Activated CD8-positive, alpha-beta T cell treated with anti-CD3 and anti-CD28 coated beads, Interleukin-2, amount 10 ng/mL, durations not matched to agents 7 days and 5 days (primary cell): ENCODE measurements at places on chromosomes 7 and 10. TPM values are rescaled to one million over a fixed set of nuclear protein-coding genes. Genes with fewer than 3 reads are reported as not detected.
A peak's percentile ranks its signal among the peaks of the same experiment; 100 is the strongest.

- H3K4me1 ChIP-seq: peaks cover 5% of the 10 kb centered on the region
- no peak overlapping the region for H3K27ac ChIP-seq
- H3K36me3 ChIP-seq: no peaks in the 10 kb centered on the region
- no peaks in the 10 kb centered on the region for H3K27me3 ChIP-seq
- H3K4me3 ChIP-seq: no peak overlapping the region
- no peak for DNase-seq
These were observed 180.5 kb downstream of the SUGCT start for GRCh38 chr7:40315277-40315676.

GRCh38 chr10:97911217-97911616 lies 61.6 kb downstream of the GOLGA7B start:
- DNase-seq: no peak
- H3K27me3 ChIP-seq: peaks cover 2% of the 10 kb centered on the region
- no peaks in the 10 kb centered on the region for H3K36me3 ChIP-seq
- no peak overlapping the region for H3K4me3 ChIP-seq
- H3K27ac ChIP-seq: no peak overlapping the region
- no peaks in the 10 kb centered on the region for H3K4me1 ChIP-seq

DNA sequence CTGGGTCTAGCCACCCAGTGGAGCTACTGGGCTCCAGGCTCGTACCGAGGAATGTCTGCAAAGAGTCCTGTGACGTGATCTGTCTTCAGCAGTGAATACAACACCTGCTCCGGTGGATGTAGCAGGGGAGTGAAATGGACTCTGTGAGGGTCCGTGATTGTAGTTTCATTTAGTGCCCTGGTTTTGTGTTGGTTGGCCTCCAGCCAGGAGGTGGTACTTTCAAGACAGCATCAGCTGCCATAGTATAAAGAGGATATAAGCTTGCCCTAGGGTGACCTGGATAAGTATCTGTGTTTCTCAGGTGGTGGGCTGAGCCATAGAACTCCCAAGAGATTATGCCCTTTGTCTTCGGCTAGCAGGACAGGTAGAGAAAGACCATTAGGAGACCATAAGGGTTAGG lies 24.6 kb upstream of the WNT2 start:
- H3K4me3 ChIP-seq: no peak overlapping the region
- H3K27me3 ChIP-seq: no peaks in the 10 kb centered on the region
- no peaks in the 10 kb centered on the region for H3K4me1 ChIP-seq
- H3K27ac ChIP-seq: no peak overlapping the region
- no peaks in the 10 kb centered on the region for H3K36me3 ChIP-seq
- DNase-seq: no peak

GRCh38 chr7:117119192-117119924 lies 166.1 kb downstream of the ST7 start:
- peak; percentile 83 for DNase-seq
- H3K27ac ChIP-seq: no peak overlapping the region
- no peak overlapping the region for H3K4me3 ChIP-seq

- no peaks in the 10 kb centered on the region for H3K27me3 ChIP-seq
- no peak for DNase-seq
- H3K36me3 ChIP-seq: no peaks in the 10 kb centered on the region
These were observed 266.6 kb downstream of the DGKB start for GRCh38 chr7:14635955-14636354.

DNA sequence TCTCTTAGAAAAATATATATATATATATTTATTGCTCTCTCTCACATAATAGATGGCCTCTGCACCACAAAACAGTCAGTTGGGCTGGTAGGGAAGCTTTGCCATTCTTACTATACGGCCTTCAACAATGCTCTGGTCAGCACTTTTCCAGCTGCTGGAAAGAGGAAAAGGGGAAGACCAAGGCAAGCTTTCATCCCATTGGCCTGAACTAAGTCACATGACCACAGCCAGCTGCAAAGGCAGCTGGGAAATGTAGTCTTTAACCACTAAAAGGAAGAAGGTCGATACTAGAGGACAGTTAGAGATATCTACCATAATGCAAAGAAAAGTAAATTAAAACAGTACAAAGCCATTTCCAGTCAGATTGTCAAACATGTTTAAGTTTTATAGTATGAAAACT lies 58.4 kb upstream of the MACROH2A2 start:
- no peaks in the 10 kb centered on the region for H3K36me3 ChIP-seq
- H3K4me1 ChIP-seq: no peaks in the 10 kb centered on the region
- no peak for DNase-seq
- H3K27me3 ChIP-seq: peaks cover 20% of the 10 kb centered on the region

GRCh38 chr7:135842446-135843179 lies 94.0 kb upstream of the FAM180A start:
- H3K27ac ChIP-seq: no peak overlapping the region
- H3K27me3 ChIP-seq: no peaks in the 10 kb centered on the region
- no peak for DNase-seq

DNA sequence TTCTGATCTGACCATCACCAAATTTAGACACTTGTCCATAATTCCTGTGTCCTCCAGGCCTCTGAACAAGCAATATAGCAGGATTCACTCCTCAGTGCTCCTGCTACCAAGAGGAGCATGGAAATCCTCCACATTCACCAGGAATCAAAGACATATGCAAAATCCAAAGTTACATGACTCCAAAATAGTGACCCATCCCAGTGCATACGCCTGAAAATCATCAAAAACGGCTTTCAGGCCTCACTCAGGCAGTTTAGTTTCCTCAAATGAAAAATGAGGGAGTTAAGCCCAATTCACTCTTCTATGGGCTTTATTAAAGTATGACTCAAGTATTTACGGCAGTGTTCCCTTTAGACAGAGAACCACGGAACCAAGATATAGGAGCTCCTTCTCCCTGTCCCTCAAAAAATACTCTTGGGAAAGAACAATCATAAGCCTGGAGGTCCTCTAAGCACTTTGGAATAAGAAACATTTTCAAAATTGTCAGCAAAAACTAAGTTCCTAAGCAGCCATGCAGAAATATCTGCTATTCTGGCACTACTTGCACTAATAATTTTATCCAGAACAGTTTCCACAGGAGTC lies 240.7 kb downstream of the PARD3 start:
- H3K4me3 ChIP-seq: no peak overlapping the region
- H3K27me3 ChIP-seq: no peaks in the 10 kb centered on the region
- no peak overlapping the region for H3K27ac ChIP-seq
- no peaks in the 10 kb centered on the region for H3K4me1 ChIP-seq
- no peaks in the 10 kb centered on the region for H3K36me3 ChIP-seq
- DNase-seq: no peak

- no peaks in the 10 kb centered on the region for H3K36me3 ChIP-seq
- H3K4me1 ChIP-seq: no peaks in the 10 kb centered on the region
- no peak for DNase-seq
- H3K27me3 ChIP-seq: peaks cover 2% of the 10 kb centered on the region
- no peak overlapping the region for H3K27ac ChIP-seq
These were observed 704.9 kb upstream of the LRRN3 start for GRCh38 chr7:110386006-110386405.

- no peak overlapping the region for H3K27ac ChIP-seq
- peaks cover 3% of the 10 kb centered on the region for H3K4me1 ChIP-seq
- H3K36me3 ChIP-seq: no peaks in the 10 kb centered on the region
- no peaks in the 10 kb centered on the region for H3K27me3 ChIP-seq
- no peak for DNase-seq
These were observed 740.4 kb downstream of the GATA3 start for GRCh38 chr10:8794860-8795259.

- DNase-seq: no peak
- no peak overlapping the region for H3K4me3 ChIP-seq
- H3K4me1 ChIP-seq: no peaks in the 10 kb centered on the region
- no peaks in the 10 kb centered on the region for H3K36me3 ChIP-seq
- H3K27ac ChIP-seq: no peak overlapping the region
These were observed 114.2 kb upstream of the DGKB start for GRCh38 chr7:15016766-15017165.

DNA sequence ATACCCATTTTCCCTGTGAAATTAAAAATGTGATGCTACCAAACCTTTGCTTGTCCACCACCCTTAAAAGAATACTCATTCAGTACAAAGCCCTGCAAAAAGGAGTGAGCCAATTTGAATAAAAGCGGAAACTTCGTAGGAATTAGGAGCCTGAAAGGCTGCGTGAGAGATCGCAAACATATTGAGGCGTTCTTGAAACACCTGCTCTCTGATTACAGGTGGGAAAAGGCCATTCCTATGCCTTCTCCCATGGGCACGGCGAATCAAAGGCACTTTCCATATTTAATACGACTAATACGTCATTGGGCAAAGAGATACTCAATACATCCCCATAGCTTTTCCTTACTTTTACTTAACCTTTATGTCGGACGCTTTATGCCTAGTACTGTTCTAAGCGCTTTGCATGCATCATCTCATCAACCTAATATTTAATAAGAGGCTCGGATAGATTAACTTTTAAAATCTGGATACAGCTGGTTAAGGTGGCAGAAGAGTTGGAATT lies 30.9 kb upstream of the KMT2E start:
- H3K27me3 ChIP-seq: no peaks in the 10 kb centered on the region
- H3K4me3 ChIP-seq: peak overlapping the region; percentile 100
- peaks cover 67% of the 10 kb centered on the region for H3K4me1 ChIP-seq

DNA sequence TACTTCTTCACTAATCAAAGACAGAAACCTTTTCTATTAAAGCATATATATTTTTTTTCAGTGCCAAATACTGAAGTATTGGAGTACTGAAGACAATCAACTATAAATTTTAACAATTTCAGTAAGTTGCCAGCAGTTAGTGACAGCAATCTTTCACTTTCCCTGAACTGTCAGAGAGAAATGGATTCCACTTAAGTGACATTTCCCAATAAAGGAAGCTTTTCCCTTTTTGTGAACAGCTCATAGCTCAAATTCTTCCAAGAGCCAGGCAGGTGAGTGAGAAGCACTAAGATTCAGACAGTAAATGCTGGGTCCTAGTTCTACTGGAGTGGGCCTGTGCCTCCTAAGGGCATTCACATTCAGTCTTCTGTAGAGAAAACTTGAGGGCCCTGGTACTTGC lies 142.0 kb downstream of the SRPK2 start:
- no peak overlapping the region for H3K27ac ChIP-seq
- DNase-seq: no peak
- H3K27me3 ChIP-seq: no peaks in the 10 kb centered on the region
- no peak overlapping the region for H3K4me3 ChIP-seq
- no peaks in the 10 kb centered on the region for H3K4me1 ChIP-seq

GRCh38 chr10:116656044-116656443 lies 35.3 kb downstream of the PNLIPRP2 start:
- H3K4me1 ChIP-seq: no peaks in the 10 kb centered on the region
- no peak overlapping the region for H3K4me3 ChIP-seq
- no peak overlapping the region for H3K27ac ChIP-seq

DNA sequence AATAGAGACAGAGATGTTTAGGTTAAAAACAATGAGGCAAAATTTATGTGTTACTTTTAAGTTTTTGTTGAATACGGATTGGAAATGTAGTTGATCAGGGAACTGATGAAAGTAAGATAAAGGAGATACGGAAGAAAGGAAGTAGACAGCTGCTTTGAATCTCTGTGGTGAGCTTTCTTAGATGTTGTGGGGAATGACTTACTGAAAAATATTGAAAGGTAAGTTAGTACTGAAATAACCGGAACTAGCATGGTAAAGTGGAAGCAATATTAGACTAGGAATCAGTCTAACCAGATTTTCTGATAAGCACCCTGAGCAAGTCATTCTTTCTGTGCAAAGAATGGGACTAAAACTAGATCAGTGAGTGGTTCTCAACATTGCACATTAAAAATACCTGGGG lies 34.8 kb downstream of the LUC7L2 start:
- peaks cover 61% of the 10 kb centered on the region for H3K36me3 ChIP-seq
- H3K4me3 ChIP-seq: peak overlapping the region; percentile 1
- DNase-seq: no peak
- H3K27ac ChIP-seq: peak overlapping the region; percentile 71
- H3K4me1 ChIP-seq: peaks cover 31% of the 10 kb centered on the region

- H3K4me3 ChIP-seq: no peak overlapping the region
- no peak overlapping the region for H3K27ac ChIP-seq
- no peak for DNase-seq
- H3K4me1 ChIP-seq: no peaks in the 10 kb centered on the region
These were observed 75.3 kb downstream of the CALN1 start for GRCh38 chr7:72336632-72337389.

GRCh38 chr10:114372179-114372578 lies 32.1 kb downstream of the AFAP1L2 start:
- no peak for DNase-seq
- peaks cover 14% of the 10 kb centered on the region for H3K4me1 ChIP-seq
- no peak overlapping the region for H3K4me3 ChIP-seq

The TWIST1 gene
- total RNA-seq: not detected

The CLDN3 gene
- not detected for total RNA-seq

The GPR22 gene
- not detected for total RNA-seq

The GPRIN2 gene
- not detected for total RNA-seq

The C7orf57 gene
- not detected for total RNA-seq

The ATOH7 gene
- total RNA-seq: not detected

The FAM180A gene
- total RNA-seq: not detected
